Activated naive CD4-positive, alpha-beta T cell treated with anti-CD3 and anti-CD28 coated beads, Interleukin-2, amount 50 U/mL, for 16 hours (primary cell): ENCODE measurements at places on chromosomes 3 and 15.

GRCh38 chr3:176971613-176972174 lies 225.6 kb downstream of the TBL1XR1 start:
- DNase-seq: no peak

- no peak for DNase-seq
These were observed 11.3 kb downstream of the DUSP7 start for GRCh38 chr3:52044869-52045619.

DNA sequence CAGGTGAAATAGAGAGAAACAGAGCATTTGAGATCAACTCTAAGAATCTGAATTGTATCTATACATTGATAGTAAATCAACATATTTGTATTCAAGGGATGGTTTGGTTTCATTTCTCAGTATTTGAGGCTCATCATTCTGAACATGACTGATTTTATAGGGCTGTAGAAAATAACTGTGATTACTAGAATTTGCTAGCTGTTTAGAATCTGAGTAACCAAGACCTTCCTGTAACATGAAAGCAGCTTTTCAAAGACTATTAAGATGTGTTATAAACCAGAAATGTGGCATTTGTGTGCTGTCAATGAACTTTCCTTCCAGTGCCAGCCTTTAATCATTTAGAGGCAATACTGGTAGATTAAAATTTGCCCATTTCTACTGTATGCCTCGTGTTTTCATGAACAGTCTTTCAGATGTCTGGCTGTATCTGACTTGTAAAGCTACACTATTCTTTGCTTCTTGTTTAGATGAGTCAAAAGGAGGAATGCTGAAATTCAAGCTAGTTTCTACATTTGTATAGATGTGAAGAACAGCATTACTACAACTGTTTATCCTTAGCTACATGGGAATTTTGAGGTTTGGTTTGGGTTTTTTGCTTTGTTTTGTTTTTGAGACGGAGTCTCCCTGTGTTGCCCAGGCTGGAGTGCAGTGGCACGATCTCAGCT lies 137.3 kb upstream of the BHLHE40 start:
- DNase-seq: no peak

DNA sequence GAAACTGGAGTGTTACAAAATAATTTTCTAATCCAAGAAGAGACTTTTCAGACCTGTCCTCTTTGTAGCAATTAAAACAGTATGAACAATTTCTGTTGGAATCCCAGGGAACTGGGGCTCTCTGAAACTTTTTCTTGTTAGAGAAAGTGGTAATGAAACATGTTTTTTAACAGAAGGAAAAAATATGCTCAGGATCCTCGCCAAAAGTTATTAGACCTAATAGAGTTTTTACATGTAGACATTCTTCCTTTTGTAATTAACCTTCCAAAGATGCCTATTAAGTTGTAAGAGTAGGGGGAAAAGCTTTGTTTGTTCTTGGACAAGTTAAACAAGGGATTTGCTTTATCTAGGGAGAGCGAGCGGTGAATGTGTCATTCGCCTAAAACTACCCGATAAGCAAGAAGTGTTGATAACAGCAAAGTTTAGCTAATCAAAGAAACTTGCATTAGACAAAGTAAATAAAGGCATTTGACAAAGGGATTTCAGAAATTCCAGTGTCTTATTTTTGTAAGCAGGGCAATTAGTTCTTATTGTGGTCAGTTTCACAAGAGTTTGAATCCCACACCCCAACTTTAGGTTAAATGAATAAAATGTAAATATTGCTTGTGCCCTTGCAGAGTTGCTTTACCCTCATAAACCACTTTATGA lies 2.3 kb downstream of the RARB start:
- DNase-seq: no peak

GRCh38 chr15:35319354-35319753 lies 226.6 kb downstream of the DPH6 start:
- no peak for DNase-seq
